GM03348 (cell line): ENCODE measurements at places on chromosomes 5 and 9.

- no peak for DNase-seq
Observed at GRCh38 chr9:97831843-97832636, 21.0 kb upstream of the FOXE1 start.

- DNase-seq = no peak
Observed at GRCh38 chr9:127790094-127790855, 4.4 kb downstream of the CDK9 start.

DNA sequence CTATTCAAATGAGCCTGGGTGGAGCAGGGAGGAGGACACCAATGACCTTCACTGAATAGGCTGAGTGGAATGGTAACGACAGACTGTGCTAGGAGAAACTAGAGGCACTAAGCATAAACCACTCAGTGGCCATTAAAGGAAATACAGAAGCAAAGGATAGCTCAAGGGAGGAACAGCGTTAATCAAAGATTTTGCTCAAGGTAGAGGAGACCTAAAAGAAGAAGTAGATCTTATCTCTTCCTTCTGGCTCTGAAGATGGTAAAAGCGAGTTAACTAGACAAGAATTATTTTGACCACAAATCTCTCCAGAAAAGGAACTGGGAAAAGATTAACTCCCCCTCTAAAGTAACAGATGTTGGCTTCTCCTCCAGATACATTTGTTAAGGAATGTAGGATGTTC lies 299.6 kb downstream of the EPB41L4A start:
- DNase-seq = no peak

- no peak for DNase-seq
Observed at GRCh38 chr9:33220681-33221567, 19.0 kb upstream of the SPINK4 start.

GRCh38 chr5:40798801-40799210 lies 632 bp upstream of the PRKAA1 start:
- DNase-seq = no peak

DNA sequence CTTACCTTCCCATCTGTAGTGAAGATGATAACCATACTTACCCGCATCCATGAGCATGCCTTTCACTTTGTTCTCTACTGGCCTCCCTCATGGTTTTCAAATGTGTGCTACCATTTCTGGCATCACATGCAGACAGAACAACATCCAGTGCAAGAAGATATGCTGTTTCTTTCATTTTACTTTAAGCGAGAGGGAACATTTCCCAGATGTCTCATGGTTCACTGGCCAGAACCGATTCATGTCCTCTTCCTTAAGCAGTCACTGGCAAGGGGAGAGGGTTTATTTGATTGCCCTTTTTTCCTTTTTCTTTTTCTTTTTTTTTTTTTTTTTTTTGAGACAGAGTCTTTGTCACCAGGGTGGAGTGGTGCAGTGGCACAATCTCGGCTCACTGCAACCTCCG lies 37.7 kb downstream of the ARRDC3 start:
- DNase-seq = no peak

DNA sequence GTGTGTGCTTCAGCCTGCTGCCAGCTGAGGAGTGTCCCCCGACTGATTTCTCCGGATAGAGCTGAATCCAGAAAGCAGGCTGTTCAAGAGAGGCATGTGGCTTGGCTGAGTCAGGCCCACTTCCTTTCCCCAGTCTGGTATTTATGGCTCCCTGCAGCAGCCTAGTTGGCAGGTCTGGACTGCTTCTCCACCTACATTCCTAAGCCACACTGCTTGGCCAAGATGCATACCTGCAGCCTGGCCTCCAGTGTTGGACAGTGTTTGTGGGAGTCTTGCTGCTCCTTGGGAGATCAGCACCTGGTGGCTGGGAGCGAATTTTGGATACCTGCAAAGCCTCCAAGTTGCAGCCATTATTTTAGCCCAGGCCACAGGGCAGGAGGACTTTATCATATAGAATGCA lies 670.8 kb downstream of the ACTL7B start:
- peak; percentile 80 for DNase-seq

- peak; percentile 61 for DNase-seq
Observed at GRCh38 chr9:126985870-126986498, 71.4 kb downstream of the RALGPS1 start.

- DNase-seq = no peak
Observed at GRCh38 chr5:44511596-44511995, 122.4 kb upstream of the FGF10 start.

GRCh38 chr5:55051357-55051756 lies 27.3 kb downstream of the GZMK start:
- DNase-seq = no peak

- no peak for DNase-seq
Observed at GRCh38 chr9:68979538-68980314, 34.2 kb downstream of the PRKACG start.

GRCh38 chr5:169944922-169945680 lies 35.2 kb downstream of the INSYN2B start:
- no peak for DNase-seq

- DNase-seq = no peak
Observed at GRCh38 chr5:57836921-57837320, 354.3 kb upstream of the ACTBL2 start.

GRCh38 chr5:180785794-180786221 lies 16.8 kb downstream of the MGAT1 start:
- peak; percentile 88 for DNase-seq
